Uterus (tissue), 4 donors: ENCODE measurements at places on chromosomes 7 and 10. TPM values are rescaled to one million over a fixed set of nuclear protein-coding genes. Genes with fewer than 3 reads are reported as not detected.

TMEM184A gene
- total RNA-seq: 0.64 TPM

BMPER gene
- 1.0 TPM for total RNA-seq

MRLN gene
- total RNA-seq: not detected

GRCh38 chr7:96441436-96442084 is 119.7 kb upstream of the SLC25A13 start:
- H3K27me3 ChIP-seq: no peaks in the 10 kb centered on the region
- DNase-seq: no peak
- no peaks in the 10 kb centered on the region for H3K36me3 ChIP-seq
- H3K4me1 ChIP-seq: no peaks in the 10 kb centered on the region

DNA sequence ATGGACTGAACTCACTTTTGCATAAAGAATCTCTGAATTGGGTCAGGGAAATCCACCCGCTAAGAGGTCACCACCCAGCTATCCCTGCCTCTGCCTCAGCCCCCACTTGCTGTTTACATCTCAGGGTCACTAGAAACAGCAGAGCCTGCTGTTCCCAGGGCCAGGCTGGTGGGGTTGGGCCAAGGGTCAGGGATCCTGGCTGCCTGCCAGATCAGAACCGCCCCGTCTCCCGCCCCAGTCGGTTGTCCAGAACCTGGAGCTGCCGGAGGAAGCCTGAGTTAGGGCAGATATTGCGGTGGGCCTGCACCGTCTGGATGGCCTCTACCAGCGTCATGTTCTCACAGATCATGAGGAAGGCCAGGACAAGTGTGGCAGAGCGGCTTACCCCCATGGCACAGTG is 17.0 kb upstream of the SAMD8 start:
- no peaks in the 10 kb centered on the region for H3K4me1 ChIP-seq
- no peak overlapping the region for H3K27ac ChIP-seq
- no peak overlapping the region for H3K4me3 ChIP-seq
- no peaks in the 10 kb centered on the region for H3K27me3 ChIP-seq
- DNase-seq: no peak

DNA sequence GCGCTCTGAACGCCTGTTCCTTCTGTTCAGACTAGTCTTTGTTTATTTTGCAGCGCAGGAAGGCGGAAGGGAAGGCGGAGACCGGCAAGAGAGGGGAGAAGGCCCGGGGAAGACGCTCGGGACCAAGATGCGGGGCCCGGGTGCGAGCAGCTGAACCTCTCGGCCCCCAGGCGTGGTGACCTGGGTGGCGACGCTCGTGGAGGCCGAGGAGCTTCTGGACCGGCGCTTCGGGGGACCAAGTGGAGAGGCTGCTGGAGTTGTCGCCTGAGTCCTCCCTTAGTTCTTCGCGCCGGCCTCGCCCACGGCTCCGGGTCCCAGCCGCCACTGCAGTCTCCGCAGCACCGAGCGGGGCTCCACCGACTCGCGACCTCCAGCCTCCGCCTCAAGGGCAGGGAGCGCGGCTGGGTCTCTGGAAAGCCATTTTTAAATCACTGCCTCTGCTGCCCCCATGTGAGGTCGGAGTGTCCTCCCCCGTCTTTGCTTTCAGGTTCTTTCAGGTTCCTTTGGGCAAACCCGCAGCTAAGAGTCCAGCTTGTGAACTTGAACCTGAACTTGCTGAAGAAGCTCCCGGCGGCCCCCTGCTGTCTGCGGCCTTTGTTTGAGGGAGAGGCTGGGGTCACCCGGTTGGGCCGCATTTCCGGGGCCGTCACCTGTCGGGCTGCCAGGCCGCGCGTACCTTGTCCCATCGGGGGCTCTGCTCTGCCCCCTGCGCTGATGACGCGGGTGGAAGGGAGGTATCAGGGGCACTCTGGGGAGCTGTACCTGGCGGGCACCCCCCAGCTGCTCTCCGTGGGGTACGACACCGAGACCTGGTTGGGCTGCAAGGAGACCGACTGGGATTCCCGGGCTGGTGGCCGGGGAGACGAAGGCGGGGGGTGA is 136.0 kb downstream of the KIF20B start:
- no peaks in the 10 kb centered on the region for H3K4me1 ChIP-seq
- H3K27ac ChIP-seq: no peak overlapping the region
- H3K27me3 ChIP-seq: no peaks in the 10 kb centered on the region
- DNase-seq: no peak
- H3K36me3 ChIP-seq: no peaks in the 10 kb centered on the region
